ENCODE measurements at places on chromosomes 11 and 22.

DNA sequence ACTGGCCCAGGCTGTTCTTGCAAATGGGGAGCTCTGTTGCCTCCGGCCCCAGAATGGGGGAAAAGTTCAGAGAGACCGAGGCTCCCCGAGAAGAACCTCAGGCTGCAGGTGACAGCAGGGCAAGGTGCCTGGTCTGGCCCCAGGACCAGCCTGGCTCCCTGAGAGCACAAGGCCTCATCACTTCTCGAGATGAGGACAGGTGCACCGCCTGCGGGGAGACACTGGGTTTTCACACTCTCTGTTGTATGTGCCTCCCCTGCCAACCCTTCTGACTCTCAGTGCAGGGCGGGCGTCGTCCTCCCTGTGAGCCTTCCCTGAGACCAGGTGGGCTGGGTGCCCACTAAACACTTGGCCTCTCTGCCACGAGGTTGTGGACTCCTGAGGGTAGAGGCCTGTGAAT lies 102.2 kb downstream of the BCR start:
- DNase-seq = no peak

DNA sequence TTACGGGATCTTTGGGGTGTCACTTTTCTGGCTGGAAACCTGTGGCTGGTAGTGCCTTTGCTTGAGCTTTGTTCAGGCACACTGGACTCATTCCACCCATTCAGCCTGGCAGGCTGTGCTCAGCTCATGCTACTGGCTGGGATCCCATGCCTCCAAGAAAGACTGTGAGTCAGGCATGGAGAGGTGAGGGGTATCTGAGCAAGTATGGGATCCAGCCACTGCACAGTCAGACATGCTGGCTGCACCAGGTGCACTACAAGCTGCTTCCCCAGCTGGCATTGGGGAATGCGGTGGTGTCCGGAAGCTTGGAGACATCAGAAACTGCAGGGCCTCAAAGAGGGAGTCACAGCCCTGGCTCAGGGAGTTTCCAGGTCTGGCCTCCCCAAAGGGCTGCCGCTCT lies 12.0 kb upstream of the MED17 start:
- DNase-seq = no peak

DNA sequence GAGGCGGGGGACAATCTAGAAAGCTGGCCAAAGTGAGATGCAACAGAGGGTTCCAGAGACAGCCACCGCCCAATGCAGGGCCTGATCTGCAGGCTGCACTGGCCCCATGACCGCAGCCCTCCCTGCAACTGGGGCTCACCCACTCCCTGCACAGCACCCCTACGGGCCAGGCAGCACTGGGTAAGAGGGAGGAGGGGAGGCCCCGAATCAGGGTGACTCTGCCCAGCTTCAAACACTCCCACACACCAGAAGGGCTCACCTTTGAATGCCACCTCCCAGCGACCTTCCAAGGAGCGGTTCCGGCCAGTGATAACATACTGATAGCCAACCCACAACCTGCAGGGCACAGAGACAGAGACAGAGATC lies 59.3 kb downstream of the DGCR2 start:
- DNase-seq = no peak

DNA sequence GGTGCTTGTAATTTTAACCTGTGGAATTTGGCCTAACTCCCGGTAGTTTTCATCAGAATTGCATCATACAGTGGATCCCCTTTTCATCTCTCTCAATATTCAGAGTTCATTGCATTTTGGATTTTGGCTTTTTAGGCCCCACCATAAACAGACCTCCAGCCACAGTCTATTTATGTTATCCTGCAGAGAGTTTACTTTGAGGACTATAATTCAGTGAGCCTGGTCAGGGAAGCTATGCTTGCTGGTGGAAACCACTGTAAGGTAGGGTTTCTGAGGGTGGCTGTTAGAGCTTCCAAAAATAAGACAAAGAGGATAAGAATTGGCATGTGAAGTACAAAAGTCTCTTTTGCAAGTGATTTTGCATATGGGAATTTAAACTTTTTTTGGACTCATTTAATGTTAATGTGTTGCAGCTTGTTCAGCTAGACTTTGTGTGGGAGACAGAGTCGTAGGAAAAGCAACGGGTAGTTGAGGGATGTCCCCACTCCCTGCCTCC lies 34.8 kb upstream of the DDI1 start:
- no peak for DNase-seq

GRCh38 chr11:130778705-130779104 lies 137.6 kb downstream of the SNX19 start:
- DNase-seq = no peak

DNA sequence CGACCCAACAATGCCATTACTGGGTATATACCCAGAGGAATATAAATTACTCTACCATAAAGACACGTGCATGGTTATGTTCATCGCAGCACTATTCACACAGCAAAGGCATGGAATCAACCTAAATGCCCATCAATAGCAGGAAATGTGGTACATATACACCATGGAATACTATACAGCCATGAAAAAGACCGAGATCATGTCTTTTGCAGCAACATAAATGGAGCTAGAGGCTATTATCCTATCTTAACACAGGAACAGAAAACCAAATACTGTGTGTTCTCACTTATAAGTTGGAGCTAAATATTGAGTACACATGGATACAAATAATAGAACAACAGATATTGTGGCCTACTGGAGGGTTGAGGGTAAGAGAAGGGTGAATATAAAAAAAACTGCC lies 3.5 kb downstream of the OR2D2 start:
- no peak for DNase-seq

DNA sequence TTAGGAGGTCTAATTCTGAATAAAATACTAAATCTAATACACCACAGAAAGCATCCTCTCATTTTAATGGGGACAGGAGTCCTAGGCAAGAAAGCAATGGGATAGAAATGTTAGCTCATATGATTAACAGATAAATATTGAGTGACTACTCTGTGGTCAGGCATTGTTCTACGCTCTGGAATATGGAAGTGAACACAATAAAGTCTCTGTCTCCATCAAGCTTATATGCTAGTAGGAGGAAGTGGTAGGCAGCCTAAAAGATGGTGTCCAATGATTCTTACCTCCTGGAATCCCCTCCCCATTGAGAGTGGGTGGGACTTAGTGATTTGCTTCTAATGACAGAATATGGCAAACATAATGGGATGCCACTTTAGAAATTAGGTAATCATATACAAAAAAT lies 160.3 kb upstream of the PDGFD start:
- DNase-seq = no peak

- no peak for DNase-seq
These were observed 46.9 kb upstream of the RAPSN start for GRCh38 chr11:47495856-47496217.

- no peak for DNase-seq
These were observed 59.8 kb upstream of the CD5 start for GRCh38 chr11:61042537-61042936.

All from dermis microvascular lymphatic vessel endothelial cell (primary cell).